ENCODE measurements at places on chromosomes 6 and 20.

GRCh38 chr6:41197234-41197633, 3.7 kb downstream of the TREML2 start:
- no peak for DNase-seq

GRCh38 chr6:148874698-148875293, 128.0 kb downstream of the UST start:
- no peak for DNase-seq

DNA sequence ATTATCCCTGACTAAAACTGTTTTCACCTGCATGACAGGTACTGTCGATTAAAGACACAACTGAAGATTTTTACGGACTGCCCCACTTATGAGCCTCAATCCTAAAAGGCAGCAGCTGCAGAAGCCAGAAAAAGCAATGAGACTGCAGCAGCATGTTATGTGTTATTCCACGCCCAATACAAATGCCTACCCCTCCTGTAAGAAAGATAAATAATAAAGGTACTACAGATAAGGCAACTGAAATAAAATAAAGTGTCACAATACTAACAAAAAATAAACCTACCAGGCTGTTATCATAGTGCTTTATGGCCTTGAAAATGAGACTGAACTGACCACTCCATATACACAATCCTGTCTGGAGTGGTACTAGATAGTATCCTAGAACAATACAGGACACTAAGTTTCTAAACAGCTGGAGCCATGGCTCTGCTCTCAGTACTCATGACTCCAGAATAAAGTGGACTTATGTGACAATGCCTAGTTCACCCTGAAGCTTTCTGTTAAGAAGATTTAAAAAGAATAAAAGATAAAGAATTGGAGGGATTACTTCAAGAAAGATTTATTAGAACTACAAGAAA, 9.5 kb downstream of the BCLAF1 start:
- DNase-seq, result no peak

DNA sequence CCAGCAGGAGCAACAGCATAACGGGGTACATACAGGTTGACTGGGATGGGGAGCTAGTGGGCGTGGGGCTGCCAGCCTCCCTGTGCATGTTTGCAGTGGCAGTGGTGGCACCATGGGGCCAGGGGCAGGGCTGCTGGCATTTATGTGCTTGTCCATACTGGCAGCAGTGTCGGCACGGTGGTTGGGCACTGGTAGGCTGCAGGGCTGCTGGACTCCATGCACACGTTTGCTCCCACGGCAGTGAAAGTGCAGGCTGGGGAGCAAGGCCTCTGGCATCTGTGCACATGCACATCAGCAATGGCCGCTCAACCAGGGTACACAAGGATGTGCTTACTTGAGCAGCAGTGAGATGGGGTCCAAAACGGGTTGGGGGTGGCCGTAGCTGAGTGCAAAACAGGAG, 159.5 kb upstream of the KHDRBS2 start:
- no peak for DNase-seq

DNA sequence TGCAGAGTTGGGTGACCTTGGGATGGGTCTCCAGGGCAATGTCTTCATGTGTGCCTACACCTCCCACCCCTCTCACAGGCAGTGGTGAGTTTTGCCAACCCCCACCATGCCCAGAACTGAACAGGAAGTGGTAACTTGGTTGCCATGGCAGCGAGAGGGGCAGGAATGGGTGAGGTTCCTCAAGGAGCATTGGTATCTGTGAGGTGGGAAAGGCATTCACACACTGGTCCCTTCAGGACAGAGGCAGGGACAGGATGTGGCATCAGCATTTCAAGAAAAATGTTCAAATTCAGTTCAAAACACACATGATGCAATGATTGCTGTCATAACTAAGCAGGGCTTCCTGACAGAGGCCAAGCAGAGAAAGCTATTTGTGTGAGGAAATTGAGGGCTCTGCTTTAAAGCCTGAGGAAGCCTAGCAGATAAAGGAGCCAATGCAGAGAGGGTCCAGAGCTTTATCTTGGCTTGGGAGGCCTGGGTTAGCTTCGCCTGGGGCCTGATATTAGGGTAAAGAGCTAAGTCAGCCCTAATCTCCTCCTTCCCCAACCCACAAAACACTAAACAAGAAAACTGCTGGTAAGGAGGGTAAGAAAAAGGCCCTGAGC, 551 bp downstream of the TREML2 start:
- DNase-seq, result no peak

DNA sequence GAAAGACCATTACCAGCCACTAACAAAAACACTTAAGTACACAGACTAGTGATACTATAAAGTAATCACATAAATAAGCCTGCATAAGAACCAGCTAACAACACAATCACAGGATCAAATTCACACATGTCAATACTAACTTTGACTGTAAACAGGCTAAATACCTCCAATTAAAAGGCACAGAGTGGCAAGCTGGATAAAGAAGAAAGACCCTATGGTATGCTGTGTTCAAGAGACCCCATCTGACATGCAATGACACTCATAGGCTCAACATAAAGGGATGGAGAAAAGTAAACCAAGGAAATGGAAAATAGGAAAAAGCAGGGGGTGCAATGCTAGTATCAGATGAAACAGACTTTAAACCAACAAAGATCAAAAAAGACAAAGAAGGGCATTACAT, 631.8 kb upstream of the NOX3 start:
- DNase-seq, result no peak

GRCh38 chr6:39073471-39074355, 25.1 kb downstream of the GLP1R start:
- peak; percentile 12 for DNase-seq

DNA sequence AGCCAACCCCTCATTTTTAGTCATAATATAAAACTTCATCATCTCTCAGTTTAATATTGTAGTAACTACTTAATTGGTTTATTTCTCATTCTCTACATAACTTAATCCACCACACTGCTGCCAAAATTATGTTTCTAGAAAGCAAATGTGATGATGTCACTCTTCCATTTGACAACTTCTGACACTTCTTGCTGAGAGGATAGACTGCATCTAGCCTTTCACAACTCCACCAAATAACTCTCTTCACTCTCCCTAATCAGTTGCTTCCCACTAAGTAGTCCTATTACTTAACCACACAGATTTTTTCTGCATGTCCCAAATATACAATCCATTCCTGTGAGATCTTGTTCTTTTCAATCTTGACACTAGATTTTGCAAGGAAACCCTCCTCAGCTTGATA, 951.3 kb downstream of the EPHA7 start:
- DNase-seq, result no peak

- DNase-seq, result no peak
These were observed 20.4 kb downstream of the RAB23 start for GRCh38 chr6:57201718-57202117.

DNA sequence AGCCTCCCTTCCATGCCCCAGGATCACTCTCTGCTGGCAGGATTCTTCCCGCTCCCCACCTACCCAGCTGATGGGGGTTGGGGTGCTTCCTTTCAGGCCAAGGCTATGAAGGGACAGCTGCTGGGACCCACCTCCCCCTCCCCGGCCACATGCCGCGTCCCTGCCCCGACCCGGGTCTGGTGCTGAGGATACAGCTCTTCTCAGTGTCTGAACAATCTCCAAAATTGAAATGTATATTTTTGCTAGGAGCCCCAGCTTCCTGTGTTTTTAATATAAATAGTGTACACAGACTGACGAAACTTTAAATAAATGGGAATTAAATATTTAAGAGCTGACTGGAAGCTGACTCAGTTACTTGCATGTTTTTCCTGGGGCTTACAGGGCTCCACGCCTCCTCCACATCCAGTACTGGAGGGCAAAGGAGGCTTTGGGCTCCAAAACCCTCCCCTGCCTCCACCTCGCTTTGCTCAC, 24.3 kb upstream of the FANCE start:
- DNase-seq, result no peak

DNA sequence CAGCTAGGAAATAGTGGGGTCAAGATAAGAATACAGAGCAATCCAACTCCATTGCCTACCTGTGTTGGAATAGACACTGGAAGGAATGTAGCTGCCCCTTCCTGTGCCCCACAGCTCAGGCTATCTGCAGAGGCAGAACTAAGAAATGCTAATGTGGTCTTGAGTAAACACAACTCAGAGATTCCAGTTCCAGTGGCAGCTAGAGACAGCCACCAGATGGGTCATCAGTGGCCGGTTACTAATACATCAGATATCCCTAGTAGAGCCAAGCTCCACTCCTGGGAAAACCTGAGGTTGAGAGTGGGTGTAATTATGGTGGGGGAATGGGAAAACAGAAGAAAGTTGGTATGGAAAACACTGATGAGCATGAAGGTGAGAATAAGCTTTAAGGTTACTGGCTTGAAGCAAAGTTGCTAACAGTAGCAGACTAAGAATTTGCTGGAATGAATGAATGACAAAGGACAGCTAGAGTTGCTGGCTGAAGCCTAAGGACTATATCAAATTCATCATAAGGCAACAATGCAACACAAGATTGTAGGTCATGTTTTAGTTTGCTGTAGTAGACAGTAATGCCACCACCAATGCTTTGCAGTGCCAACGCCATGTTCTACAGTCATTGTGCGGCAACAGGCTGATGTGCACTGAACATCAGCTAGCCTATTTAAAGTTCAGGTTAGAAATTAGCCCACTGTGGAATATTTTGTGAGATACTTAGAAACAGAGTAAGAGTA, 28.3 kb upstream of the FAM83C start:
- no peak for DNase-seq

DNA sequence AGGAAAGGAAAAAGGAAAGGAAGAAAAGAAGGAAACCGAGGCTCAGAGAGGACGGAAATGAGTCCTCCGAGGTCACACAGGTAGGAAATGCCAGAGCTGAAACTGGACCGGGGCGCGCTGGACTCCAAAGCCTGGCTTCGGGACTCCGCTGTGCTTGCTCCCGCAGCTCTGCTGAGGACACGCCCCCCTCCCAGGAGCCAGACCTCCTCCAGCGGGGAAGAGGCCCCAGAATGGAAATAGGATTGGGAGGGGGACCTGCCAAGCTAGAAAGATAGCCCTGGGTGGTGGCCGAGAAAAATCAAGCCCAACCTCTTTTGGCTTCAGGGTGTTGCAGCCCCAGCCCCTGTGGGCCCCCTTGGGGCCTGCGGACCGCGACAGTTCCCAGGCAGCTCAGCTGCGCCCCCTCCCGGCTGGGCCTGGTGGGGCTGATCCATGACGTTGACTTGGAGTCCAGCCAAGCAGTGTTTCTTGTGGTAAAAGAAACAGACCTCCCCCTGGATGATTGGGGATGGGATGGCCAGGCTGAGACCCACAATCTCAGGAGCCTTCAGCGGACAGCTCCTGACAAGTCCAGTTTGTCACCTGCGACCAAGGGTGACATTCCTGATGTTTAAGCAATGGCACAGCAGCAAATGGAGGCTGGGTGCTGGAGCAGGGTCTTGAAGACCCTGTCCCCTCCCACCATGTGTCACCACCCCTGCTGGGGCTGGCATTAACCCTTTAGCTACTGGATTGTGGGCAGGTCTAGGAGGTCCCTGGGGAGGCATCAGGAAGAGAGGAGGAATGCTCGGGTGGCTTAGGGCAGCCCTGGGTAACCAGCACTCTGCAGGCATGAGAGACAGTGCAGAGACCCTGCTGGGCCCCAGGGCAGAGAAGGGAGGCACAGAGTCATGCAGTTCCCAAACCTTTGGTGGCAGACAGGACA, 55.4 kb downstream of the RIPOR3 start:
- DNase-seq, result peak; percentile 69

- DNase-seq, result no peak
These were observed 580.1 kb upstream of the BTBD3 start for GRCh38 chr20:11337361-11338130.

GRCh38 chr6:20115246-20115980, 96.9 kb downstream of the MBOAT1 start:
- no peak for DNase-seq

GRCh38 chr20:56860413-56860812, 231.3 kb downstream of the TFAP2C start:
- DNase-seq, result no peak

- peak; percentile 50 for DNase-seq
These were observed 189.4 kb upstream of the RREB1 start for GRCh38 chr6:6918216-6918983.

DNA sequence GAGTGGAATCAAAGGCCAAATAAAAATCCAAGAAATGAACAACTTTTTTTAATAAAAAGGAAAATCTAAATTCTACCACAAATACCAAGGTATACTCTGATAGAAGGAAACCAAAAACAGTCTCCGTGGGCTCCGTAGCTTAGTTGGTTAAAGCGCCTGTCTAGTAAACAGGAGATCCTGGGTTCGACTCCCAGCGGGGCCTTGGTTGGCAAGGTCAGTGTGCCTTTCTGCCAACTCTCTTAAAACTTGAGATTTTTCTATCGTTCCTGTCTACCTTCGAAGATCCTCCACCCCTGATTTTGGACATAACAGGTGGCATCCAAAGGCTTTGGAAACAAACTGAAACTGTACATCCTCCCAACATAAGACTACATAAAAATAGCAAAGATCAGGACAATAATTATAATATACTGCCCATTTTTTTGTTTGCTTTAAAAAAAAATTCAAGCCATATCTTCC, 197.9 kb downstream of the TRIM27 start:
- no peak for DNase-seq

DNA sequence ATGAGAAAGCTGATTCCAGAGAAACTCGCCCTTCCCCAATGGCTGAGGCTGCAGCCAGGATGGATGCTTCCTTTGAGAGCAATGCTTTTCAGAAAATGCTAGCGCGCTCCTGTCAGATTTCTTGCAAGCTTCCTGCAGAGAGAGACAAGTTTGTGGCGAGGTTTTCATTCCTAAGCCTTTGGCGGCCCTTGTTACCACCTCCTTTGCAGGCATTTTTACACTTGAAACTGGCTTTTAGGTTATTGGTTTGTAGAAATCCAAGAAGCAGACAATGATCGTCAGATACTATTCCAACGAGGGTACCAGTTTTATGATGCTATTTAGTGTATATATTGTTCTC, 1.1 kb downstream of the FNDC1 start:
- no peak for DNase-seq

DNA sequence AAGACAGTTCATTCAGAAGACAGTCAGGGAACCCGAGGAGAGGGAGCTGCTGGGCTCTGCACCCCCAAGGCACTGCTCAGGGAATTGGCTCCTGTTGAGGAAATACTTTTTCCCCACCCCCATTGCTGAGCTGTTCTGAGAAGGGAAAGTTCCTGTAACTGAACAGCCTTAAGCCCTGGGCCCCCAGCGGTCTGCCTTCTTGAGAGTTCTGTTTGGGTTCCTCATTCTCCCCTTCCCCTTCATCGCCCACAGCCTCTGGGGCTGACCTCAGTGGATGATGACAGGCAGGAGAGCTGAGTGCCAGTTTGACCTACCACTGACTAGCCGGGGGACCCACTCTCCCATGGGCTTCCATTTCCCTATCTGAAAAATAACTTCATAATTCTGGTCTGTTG, 10.7 kb downstream of the HCK start:
- no peak for DNase-seq

GRCh38 chr20:6471871-6472270, 295.6 kb upstream of the BMP2 start:
- DNase-seq, result no peak

- no peak for DNase-seq
These were observed 19.8 kb upstream of the MAP1LC3A start for GRCh38 chr20:34538671-34539123.
